Activated naive CD8-positive, alpha-beta T cell treated with anti-CD3 and anti-CD28 coated beads, Interleukin-2, amount 50 U/mL, for 16 hours (primary cell): ENCODE measurements at places on chromosomes 5 and 9.

DNA sequence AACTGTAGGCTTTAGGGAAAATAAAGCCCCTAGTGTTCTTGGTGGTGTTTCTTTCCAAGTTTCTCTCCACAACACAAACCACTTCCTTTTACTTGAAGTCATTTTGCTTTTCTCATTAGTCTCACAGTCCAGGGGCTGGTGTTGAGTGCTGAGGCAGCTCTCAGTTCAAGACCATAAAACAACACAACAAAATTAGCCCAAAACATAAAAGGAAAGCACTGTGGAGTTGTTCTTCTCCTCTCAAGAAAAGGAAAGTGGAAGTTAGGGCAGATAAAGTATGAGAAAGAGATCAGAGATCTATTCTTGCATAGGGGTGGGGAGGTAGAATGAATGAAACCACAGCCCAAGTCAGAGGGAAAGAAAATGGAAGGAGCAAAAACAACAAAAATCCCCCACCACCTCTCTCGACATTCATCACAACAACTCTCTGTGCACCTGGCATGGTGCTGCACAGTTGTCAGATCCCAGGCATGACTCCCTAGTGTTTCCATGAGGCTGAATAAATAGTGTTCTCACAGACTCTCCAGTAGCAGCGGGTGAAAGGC lies 569.9 kb downstream of the RAB3C start:
- no peak for DNase-seq

GRCh38 chr5:7754997-7755596 lies 95.8 kb downstream of the CFAP90 start:
- no peak for DNase-seq

DNA sequence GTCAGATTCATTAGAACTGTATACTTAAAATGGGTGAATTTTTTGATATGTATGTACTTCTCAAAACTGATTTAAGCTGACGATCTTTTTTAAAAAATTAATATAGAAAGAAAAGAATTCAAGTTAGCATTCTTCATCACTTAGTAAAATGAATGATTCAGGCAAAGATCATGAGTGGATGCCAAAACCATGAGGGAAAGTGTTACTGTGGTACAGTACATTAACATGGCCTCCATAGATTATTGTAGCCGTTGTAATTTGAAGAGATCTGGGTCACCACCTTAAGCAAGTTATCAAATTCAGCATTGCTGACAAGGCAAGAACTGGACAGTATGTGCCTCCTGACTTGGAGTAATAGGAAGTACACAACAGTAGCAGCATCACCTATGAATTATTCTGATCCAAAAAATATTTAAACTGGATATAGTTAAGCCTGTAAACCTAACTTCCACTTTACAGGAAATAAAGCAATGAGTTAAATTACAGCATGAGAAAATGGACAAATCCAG lies 29.7 kb downstream of the C9orf85 start:
- no peak for DNase-seq

DNA sequence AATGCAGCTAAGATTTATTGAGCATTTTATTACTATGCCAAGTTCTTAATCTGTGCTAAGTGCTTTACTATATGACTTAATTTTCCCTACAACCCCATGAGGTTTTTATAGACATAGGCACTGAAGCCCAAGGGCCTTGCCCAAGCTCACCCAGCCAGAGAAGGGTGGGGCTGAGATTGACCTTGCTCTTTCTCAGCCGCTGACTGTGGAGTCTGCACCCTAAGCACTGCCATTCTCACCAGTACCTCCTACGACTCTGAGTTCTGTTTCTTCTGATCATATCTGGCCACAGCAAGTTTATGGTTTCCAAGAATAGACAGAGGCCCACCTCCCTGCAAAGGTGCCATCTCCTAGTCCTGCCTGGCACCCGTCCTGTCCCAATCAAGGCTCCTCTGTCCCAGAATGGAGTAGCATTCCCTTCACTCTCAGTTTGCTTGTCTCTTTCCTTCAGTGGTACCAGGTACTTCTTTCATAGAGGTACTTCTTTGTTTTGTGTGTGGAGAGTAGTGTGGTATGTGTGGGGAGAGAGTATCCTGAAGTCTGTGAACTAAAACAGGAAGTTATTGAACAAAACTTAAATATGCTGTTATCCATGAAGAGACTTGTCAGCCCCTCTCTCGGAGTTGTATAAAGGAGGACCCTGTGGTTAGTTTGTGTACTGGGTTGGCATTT lies 42.6 kb downstream of the CSF1R start:
- no peak for DNase-seq

DNA sequence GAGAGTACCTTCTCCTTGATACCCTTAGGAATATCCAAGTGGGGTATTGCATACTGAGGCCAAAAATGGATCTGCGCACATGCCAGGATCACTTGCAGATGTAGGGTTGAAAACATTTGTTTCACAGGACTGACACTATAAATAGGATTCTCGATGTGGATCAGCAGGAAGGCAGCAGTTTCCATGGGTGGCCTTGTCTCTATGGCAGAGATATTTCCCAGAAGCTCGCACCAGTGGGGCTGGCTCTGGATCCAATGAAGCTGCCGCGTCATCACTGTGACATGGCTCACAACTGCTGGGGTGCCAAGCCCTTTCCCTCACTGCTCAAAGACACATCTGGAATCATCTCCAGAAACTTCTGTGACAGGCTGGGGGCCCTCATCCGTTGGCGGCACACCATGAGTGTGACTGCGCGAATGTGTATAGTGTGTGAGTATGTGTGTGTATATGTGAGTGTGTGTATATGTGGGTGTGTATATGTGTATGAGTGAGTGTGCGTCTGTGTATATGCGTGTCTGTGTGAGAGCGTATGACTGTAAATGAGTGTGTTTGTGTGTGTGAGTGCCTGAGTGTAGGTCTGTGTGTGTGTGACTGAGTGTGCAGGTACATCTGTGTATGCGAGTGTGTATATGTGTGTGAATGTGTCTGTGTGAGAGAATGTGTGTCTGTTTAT lies 182.5 kb downstream of the GAS1 start:
- DNase-seq, result no peak

GRCh38 chr5:180026320-180026719 lies 45.2 kb downstream of the RNF130 start:
- no peak for DNase-seq

GRCh38 chr5:612498-613424 lies 621 bp downstream of the CEP72 start:
- no peak for DNase-seq

DNA sequence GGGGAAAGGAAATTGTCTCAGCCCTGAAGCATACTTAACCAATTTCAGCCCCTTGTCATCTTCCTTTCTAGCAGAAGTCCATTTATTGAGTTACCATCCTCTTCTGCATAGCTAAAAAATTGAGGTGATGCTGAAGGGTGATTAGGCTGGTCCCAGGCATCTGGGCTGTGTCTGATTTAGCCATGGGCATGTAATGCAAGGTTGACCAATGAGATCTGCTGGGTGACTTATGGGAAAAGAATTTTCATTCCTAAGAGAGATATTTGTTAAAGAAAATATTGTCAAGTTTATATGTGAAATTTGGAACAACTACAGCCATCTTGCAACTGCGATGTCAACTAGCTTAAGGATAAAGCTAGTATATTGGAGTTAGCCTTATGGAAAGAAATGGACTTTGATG lies 5.1 kb downstream of the ITGA2 start:
- DNase-seq, result no peak

DNA sequence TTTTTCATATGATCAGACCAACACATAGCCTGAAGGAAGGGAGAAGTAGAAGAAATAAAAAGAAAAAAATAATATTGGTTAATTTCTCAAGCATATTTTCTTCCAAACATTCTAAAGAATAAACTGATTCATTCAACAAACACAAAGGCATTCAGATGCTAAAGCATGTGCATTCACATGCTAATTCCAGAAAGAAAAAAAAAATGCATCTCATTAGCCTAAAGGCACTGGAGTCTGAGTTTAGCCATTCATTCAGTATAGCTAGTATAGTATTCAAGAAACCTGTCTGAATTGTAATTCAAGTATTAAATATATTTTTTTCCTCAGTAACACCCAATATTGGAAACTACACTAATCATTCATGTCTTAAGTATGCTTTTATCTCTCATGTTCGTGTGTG lies 61.0 kb upstream of the FER start:
- no peak for DNase-seq

- DNase-seq, result no peak
Measured at GRCh38 chr5:112794410-112794809, 56.7 kb downstream of the APC start.
